Stimulated activated CD4-positive, alpha-beta T cell treated with anti-CD3 and anti-CD28 coated beads, Interleukin-2, amount 100 ng/mL, for 24 hours (primary cell): ENCODE measurements at places on chromosomes 12 and 14.
A peak's percentile ranks its signal among the peaks of the same experiment; 100 is the strongest.

GRCh38 chr12:33529810-33530209, 90.2 kb upstream of the SYT10 start:
- DNase-seq, result no peak

DNA sequence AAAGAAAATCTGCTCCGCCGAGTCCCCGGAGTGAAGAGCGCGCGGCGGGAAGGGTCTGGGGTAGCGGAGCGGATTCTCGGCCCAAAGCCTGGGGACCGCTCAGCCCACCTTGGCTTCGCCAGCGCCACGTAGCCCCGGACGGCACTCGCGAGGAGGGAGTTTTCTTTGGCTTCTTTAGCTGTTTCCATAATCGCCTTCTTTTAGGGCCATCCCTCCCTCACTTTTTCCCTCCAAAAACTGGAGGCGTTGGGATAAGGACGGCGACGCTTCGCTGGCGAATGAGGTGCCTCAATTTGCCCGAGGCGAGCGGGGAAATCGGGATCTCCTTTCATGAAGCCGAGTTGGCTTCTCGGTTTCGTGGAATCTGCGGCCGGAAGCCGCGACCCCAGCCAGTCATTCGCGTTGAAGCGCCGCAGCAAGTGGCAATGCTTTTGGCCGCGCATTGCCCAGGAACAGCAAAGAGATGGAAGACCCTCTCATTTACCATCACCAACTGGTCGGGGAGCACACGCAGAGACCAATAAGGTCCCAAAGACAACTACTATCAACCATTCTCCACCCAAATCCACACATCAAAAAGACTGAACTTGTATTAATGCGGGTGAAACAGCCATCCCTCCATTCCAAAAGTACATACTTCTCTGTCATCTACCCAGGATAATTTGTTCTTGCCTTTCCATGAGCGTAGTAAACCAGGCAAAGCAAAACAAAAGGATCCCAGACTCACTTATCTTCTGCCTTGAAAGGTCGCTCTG, 8.4 kb upstream of the SIX1 start:
- DNase-seq, result no peak

DNA sequence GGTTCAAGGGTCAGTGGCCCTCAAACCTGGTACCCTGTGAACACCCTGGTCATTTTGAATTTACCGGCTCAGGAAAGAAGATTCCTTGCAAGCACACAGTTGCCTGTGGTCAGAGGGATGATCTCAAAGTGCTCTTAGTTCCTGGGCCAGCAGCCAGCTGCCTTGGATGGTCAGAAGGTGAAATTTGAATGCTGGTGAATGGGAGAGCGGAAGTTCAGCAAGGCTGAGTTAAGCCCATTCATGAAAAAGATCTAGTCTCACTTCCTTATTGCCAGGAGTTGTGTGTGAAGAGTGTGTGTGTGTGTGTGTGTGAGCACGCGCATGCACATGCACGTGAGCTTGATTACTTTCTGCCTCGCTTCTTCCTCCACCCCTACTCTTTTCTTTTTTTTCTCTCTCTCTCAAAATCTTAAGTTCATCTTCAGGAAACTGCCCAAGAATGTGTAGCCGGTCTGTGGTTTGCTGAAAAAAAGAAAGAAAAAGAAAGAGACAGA, 155.5 kb upstream of the CCND2 start:
- DNase-seq, result no peak

- DNase-seq, result no peak
Observed at GRCh38 chr12:131327521-131328488, 374.1 kb downstream of the ADGRD1 start.

GRCh38 chr12:52636189-52636588, 15.8 kb downstream of the KRT2 start:
- DNase-seq, result no peak

- DNase-seq, result no peak
Observed at GRCh38 chr12:49875115-49875720, 28.5 kb downstream of the FAIM2 start.

DNA sequence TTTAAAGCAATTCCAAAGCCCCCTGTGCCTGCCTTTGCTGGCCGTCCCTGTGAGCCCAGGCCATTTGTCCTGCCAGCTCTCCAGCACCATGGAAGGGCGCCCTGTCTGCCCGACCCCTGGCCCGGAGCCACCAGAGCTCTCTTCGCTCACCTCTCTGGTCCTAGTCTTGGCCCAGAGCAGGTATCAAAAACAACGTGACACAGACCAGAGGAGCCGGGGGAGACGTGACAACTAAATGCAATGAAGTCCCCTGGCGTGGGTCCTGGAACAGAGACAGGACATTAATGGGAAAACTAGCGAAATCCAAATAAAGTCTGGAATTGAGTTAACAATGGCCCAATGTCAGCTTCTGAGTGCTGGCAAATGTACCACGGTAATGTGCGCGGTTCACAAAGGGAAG, 83.2 kb upstream of the DIO3 start:
- no peak for DNase-seq

- DNase-seq, result no peak
Observed at GRCh38 chr14:30194741-30195148, 267.1 kb upstream of the PRKD1 start.

DNA sequence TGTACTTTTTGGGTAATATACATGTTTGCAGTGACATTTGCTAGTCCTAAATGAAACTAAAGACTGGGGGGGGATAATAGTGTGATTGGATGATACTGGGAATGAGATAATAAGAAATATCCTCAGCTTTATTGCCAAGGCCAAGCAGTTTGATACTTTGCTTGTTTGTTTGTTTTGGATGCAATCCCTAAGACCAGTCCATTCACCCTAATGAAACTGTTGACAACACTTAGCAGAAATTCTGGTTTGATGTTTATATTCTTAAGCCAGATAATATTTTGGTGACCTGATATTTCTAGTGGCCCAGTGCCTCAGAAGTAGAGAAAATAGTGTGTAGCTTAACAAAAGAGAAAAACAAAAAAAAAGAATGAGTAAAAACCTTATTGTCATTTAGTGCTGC, 1.8 kb downstream of the PHC1 start:
- no peak for DNase-seq

GRCh38 chr12:14654842-14655241, 41.6 kb downstream of the GUCY2C start:
- DNase-seq, result no peak

DNA sequence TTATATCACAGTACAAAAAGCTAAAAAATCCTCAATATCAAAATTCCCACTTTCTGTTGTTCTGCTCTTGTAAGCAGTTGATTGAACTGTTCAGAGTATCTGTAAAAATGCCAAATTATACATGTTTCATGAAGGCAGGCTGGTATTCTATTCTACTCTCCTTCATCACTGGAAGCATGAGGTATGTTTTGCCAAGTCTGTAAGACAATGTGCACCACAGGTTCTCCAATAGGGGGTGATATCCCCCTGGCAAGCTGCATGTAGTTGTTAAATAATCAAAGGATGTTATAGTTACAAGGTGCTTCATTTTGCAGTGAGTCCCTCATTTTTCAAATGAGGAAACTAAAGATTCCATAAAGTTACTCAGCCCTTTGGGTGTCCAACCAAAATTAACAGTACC, 15.1 kb upstream of the NEK9 start:
- DNase-seq, result no peak

DNA sequence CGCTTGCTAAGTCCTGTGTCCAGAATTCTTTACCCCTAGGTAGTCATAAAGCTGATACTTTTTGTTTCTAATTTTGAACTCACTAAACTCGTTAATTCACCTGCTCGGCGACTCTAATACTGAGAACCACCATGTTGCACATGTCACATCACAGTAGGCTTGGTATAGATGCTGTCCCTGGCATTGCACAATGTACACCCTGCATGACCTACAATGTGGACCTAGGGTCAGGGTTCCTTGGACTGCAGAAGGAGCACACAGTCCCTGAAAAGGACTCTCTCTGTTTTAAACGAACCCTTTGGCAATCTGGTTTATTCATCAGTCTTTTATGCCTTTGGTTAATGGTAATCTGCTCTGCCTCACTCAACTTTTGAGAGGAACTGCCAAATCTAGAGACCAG, 272.4 kb downstream of the FOXN3 start:
- no peak for DNase-seq

DNA sequence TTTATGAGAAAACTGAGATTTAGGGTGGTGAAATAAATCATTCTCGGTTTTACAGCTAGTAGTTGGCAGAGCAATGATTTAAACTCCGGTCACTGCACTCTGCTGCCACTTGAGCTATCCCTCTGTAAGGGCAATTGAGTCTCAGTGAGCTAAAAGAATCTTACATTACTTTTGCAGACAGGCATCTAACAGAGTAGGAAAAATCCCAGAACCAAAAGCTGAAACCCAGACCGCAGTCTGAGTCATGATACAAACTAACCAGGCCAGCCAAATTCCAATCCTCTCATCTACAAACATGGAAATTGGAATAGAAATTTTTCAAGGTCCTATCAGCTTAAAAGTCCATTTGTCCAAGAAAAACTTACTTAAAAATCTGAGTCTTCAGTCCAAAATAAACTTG, 73.7 kb downstream of the ANKS1B start:
- no peak for DNase-seq

- DNase-seq, result no peak
Observed at GRCh38 chr12:52529846-52530245, 9.7 kb upstream of the KRT5 start.

DNA sequence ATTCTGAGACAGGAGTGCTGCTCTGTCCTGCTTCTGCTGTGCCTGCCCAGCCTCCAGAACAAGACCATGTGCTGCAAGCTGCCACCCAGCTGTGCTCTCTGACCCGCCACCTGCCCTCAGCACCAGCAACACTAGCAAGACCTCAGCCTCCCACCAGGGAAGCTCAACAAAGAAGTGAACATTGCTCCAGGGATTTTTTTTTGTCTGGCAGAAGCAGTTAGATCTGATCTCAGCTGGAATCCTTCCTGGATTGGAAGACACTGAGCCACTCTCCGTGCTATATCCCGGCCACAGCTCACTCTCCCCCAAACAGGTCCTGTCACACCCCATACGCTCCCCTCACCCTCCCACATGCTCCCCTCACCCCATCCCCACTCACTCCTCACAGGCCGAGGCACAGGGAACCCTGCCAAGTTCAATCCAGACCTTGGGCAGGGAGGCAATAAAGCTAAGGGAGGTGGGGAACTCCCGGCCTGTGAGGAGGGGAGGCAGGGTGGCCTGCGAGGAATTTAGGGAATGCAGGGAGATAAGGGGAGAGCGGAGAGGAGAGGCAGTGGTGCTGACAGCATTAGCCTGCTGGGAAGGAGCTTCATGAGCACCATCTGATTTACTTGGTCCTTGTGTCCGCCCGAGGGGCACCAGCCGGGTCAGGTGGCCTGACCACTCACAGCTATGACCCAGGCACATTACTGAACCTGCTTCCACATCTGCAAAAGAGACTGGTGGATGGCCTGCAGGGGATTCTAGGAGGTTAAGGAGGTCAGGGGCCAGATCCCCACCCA, 29.7 kb downstream of the CCDC85C start:
- no peak for DNase-seq

GRCh38 chr12:49853671-49854070, 10.8 kb upstream of the BCDIN3D start:
- DNase-seq, result no peak

- no peak for DNase-seq
Observed at GRCh38 chr14:95619785-95620417, 66.3 kb upstream of the TCL1B start.

DNA sequence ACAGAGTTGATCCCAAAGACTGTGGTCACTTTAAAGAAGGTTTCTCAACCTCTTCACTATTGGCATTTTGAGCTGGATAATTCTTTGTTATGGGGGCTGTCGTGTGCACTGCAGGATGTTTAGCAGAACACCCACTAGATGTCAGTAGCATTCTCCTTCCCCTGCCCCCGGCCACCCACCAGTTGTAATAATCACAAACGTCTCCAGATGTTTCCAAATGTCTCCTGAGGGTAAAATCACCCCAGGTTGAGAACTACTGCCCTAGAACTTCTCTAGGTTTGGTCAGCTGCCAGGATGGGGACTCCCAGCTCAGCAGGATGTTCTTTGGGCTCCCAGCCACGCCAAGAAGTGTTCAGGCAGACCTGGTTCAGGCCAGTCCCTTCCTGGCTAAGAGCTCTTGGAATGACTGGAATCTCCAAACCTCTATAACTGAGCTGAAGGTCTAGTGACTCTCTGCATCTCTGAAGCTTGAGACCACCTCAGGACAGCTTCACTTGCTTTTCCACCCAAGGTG, 12.5 kb upstream of the AJUBA start:
- peak; percentile 36 for DNase-seq

DNA sequence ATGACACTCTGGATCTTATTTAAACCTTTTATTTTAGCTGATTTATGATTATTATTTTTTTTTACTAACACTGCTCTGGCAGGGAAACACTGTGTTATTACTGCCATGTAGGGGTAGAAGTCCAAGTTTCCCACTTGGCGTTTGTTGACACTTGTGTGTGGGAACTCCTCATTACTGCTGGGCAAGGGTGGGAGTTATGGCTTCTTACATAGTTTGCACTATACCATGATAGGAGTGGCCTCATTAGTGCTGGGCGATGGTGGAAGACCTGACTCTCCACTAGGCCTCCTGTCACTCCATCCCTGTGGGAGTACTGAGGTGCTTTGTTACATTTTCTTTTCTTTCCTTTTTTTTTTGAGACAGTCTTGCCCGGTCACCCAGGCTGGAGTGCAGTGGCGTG, 83.5 kb downstream of the BRMS1L start:
- DNase-seq, result no peak

GRCh38 chr14:99257122-99257672, 14.8 kb downstream of the BCL11B start:
- no peak for DNase-seq

GRCh38 chr12:55704824-55705718, 2.6 kb downstream of the ITGA7 start:
- no peak for DNase-seq

DNA sequence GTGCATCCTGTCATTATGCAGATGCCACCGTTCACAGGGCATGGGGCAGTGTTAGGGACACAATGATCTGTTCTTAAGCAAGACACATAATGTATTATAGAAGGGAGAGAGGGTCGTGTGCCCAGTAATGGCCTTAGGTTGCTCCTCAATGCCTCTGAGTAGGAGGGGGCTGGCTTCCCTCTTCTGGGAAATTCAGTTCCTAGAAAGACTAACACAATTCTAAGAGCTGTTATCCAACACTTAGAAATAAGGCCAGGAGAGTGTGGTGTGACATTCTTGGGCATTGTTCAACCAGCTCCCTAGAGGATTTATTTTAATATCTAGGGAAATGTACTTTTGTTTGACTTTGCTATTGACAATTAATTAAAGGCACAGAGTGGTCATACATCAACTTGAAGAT, 118.5 kb downstream of the ADCK1 start:
- DNase-seq, result no peak

GRCh38 chr12:52091061-52091460, 11.6 kb downstream of the SMIM41 start:
- DNase-seq, result no peak
